Neural progenitor cell (in vitro differentiated cells): ENCODE measurements at places on chromosomes 12 and 14.
A peak's percentile ranks its signal among the peaks of the same experiment; 100 is the strongest.

GRCh38 chr14:92225731-92226130, 97.2 kb upstream of the SLC24A4 start:
- DNase-seq: no peak

- peak; percentile 84 for DNase-seq
Observed at GRCh38 chr12:57213058-57213715, 3.4 kb upstream of the NXPH4 start.

- DNase-seq: no peak
Observed at GRCh38 chr12:23474438-23474976, 475.0 kb downstream of the SOX5 start.

DNA sequence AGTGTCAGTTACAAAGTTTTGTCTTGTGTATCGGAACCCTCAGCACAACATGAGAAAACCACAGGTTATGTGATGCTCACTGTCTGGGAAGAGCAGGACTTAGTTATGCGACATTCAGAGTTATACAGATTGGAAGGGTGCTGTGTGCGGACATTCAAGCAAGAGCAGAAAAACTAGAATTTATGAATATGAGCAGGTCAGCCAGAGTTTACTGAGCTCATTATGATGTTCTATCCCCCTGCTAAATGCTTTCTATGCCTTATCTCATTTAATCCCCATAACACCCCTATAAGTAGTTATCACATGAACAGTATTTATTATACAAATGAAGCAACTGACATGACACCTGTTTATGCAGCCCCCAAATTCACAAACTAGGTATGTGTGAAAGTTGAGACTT, 1083.2 kb downstream of the FLRT2 start:
- no peak for DNase-seq

GRCh38 chr12:87846045-87846444, 183.2 kb downstream of the C12orf50 start:
- DNase-seq: peak; percentile 10

- no peak for DNase-seq
Observed at GRCh38 chr12:107351713-107352112, 258.4 kb upstream of the CRY1 start.

DNA sequence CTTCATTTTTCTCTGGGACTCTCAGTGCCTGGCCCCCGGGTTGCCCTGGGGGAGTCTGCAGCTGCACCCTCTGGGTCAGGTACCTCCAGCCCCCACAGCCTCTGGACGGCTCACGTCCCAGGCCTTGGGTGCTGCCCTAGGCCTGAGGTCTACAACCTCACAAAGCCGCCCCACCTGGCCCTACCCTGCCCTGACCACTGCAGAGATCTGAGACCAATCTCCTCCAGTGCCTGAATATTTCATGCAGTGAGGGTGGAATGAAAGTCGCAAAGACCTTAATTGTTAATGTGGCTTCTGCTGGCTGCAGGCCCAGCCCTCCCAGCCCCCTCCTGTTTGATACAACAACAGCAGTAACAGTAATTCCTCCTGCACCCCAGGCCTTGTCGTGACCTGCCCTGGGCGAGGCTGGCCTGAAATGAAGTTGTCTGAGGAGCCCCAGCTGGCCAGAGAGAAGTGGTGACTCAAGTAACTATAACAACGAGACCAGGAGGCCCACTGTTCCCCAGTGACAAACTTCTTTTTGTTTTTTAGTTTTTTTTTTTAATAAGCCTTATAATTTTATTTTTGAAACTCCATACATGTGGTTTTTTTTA, 8.8 kb upstream of the CCDC85C start:
- no peak for DNase-seq

- no peak for DNase-seq
Observed at GRCh38 chr12:15861404-15861803, 20.8 kb upstream of the STRAP start.

DNA sequence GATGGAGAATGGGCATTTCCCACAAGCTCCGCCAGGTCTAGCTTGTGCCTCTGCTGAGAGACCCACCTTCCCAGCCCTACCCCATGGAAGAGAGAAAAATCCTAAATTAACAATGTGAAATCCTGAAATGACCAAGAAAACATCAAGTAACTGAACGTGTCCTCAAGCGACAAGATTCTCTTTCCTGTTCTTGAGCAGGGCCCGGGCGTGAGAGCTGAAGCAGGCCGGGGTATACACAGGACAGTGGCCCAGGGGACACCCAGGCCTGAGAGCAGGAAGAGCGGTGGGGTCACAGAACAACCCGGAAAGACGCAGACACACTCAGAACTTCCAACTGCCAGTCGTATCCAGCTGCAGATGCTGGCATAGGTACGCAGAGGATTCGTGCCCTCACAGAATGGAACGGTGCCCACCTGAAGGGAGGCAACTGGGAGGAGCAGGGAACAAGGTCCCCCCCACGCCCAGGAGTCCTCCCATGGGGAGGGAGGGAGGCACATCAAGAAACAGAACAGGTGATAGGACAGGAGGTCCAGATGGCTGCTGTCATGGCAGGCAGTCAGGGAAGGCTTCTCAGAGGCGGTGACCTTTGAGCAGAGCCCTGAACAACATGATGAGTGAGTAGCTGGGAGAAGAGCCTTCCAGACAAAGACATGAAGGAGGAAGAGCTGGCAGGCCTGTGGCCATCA, 9.1 kb downstream of the RIMBP2 start:
- DNase-seq: no peak

DNA sequence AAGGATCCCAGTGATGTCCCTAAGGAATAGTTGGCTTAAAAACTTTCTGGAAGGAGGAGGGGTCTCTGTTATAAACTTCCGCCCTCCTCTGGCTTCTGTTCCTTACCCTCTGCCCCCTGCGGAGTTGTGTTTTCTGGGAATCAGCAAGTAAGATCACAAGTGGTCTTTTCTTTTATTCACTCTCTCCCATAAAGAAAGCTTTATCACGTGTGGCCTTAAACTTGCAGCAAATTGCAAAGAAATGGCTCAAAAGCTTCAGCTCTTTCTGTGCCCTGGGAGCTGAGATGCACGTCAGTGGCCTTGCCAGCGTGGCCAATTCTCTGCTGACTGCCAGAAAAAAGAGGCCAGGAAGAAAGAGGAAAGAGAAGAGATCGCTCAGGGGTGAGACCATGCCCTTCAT, at the start of gene SLCO1C1:
Gene SLCO1C1 (plus strand): TSS at position 101 of the 400 bp plus-strand sequence. CDS start 4,245 bp downstream, outside the sequence.
- peak; percentile 49 for DNase-seq

GRCh38 chr12:31877884-31878283, 81.3 kb upstream of the RESF1 start:
- DNase-seq: no peak

- no peak for DNase-seq
Observed at GRCh38 chr12:44295958-44296623, 460.2 kb downstream of the TMEM117 start.

GRCh38 chr12:25992026-25992782, 33.7 kb downstream of the RASSF8 start:
- no peak for DNase-seq

GRCh38 chr12:46717868-46718267, 107.9 kb downstream of the SLC38A4 start:
- no peak for DNase-seq

DNA sequence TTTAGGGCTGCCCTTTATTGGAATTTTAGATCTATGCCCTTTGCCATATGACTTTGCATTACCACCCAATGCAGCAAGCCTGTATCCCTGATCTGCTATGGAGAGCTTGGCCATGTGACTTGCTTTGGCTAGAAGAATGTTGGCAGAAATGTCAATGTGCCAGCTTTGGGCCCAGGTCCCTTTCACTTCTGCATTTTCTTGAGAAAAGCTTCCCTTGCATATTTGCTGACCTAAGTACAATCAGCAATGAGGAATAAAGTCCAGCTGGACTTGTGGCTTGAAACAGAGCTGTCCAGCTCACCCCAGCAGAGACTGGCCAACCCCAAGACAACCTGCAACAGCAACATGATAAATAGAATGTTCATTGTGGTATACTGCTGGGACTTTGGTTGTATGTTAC, 135.9 kb downstream of the PAH start:
- no peak for DNase-seq

GRCh38 chr12:101042211-101042610, 167.8 kb downstream of the SLC5A8 start:
- no peak for DNase-seq

DNA sequence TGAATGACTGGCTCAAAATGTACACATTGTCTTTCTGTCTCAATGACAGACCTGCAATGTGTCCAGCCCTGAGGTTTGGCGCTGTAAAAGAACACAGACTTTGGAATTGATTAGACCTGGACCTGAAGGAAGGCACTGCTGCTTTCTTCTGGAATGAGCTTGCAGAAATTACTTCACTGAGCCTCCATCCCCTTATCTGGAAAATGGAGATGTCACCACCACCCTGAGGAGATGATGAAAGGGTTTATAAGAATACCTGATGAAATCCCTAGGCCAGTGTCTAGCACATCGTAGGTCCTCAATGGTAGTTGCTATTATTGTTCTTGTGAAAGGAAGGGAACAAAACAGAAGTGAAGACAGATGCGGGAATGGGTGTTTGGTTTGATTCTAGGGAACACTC, 9.7 kb upstream of the WSB2 start:
- DNase-seq: no peak

DNA sequence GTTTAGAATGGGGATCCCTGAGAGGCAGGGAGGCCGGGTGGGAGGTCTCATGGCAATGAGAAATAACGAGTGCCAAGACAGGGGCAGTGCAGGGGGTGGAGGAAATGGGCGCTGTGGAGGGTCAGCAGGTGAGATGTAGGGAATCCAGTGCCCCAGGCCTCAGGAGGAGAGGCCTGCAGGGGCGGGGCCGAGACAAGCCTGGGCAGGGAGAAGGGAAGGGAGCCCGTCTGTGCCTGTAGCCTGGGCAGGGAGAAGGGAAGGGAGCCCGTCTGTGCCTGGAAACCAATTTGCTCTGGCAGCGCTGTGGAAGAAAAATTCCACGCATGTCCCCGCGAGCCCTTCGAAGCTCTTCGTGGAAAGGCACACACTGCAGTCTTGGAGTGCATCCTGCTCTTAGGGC, 10.6 kb upstream of the NCOR2 start:
- DNase-seq: no peak

DNA sequence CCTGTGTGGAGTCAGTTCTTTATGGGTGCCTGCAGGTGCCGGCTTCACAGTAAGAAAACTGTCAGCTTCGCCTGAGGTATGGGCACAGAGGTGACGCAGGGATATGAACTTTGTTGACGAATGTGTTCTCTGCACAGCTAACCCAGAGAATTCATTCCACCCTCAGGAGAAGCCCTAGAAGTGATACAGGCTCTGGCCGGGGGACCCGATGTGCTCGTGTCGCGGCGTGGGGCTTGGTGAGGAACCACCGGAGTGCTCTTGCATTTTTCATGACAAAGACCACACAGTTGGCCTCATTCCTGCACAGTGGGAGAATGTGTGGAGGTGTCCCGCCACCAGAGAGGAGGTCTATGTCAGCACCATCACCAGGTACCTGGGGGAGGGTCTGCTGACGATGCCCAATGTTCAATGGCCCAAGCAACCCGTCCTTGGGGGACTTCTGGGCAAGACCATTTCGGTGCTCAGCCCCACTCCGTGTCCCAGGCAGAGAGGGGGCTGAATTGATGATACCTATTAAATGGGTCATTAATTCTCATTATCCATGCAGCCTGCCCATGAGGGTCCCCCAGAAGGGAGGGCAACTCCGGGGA, 147.5 kb upstream of the RTL1 start:
- DNase-seq: no peak
